CD4-positive, alpha-beta T cell (primary cell): ENCODE measurements at places on chromosomes 12 and 14.

DNA sequence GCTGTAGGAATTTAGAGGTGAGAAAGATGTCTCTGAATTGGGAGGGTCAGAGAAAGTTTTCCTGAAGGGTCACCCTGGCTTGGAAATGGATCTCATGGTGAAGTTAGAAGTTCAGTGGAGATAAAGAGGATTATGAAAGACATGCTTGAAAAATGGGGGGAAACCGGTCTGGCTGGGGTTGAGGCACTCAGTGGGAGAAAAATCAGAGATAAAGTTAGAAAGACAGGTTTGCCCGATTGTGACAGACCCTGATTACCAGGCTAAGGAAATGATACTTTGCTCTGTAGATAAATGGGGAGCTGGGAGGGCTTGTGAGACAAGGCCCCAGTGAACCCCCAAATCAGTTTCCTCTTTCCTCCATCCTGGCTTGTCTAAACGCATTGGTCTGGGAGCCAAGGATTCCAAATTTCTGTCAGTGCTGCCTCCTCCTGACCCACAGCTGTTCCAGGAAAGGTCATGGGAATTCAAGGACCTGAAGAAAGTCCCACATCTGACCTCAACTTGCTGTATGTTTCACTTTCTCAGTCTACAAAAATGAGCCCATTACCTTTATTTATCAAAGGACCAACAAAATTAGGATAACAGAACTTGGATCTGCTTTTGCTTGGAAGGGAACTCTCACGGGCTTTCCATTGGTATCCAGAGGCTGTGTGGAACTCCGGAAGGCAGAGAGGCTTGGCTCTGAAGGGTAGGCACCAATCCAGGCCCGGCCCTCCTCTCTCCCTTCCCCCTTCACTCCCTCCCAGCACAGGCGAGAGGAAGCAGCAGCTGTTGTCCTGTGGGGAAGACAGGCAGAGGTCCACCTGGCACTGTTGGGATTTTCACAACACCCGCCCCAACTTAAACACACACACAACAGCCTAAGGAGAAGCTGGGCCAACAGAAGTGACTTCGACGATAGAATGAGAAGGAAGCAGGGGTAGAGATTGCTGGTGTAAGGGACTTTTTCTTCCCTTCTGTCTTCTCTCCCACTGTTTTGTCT is 3.4 kb upstream of the RNASE7 start:
- DNase-seq: no peak

DNA sequence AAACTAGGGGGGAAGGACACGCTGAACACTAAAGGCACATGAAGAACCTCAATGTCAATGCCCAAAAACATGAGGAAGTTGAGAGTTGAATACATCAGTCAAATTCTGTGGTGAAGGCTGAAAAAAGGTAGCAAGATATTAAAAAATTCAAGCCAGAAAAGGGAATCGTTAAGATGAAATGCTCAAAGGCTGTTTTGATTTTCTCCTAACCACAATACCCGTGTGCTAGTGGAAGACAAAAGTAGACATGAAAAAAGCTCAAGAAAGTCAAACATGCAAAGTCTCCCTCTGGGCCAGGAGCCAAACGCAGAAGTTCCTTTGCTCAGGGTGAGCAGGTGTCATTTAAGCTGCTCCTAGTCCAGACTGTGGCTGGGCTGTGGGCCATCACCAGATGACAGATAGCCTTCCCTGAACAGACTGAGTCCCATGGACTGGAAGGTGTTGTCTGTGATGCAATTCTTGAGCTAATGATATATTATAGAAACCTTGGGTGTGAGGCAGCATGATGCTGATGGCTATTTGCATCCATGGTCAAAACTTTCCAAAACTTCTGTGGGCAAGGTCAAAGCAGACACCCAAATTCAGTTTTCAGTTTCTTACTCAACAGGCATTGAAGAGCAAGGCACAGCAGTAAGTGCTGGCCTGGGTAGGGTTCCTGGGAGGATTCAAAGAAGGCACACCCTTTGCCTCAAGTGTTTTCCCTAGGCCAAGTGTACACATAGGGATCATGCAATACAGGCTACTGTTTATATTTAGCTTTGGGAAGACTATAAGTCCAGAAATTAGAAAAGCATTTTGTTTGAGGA is 81.6 kb downstream of the MYRFL start:
- DNase-seq: no peak

GRCh38 chr12:113782873-113783272 is 183.3 kb downstream of the RBM19 start:
- DNase-seq: no peak

DNA sequence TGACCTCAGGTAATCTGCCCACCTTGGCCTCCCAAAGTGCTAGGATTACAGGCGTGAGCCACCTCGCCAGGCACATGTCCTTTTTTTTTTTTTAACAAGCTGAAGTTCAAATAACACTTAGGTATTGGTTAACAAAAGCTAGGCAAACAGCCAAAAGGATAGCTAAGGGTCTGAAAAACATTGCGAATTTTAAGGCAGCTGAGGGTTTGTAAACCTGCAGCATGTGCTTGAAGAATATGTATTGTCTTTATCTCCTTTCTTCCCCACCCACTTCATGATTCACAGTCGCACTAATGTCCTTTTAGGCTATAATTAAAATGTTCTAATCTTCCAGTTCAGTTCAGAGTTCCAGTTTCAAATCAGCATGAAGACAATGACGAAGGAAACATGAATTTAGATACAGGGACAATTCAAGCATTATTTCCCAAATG is 30.1 kb upstream of the CERS5 start:
- no peak for DNase-seq

DNA sequence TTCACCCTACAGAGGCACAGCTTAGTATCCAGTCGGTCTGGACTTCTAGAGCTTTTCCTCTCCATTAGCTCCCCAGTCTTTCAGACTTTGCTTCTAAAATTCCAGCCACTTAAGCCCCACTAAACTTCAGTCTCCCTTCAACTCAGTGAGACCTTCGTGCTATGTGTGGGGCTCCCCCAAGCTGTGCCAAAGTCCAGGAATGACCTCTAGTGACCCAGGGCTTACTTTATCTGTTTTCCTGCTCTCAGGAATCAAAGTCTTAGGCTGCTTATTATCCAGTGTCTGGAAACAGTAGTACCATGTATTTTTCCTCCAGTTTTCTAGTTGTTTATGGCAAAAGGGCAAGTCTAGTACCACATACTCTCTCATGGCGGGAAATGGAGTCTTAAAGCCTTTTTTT is 77.8 kb downstream of the IFT43 start:
- no peak for DNase-seq

- no peak for DNase-seq
Observed at GRCh38 chr12:120736404-120737331, 11.0 kb downstream of the ACADS start.

- no peak for DNase-seq
Observed at GRCh38 chr14:71514941-71515919, 417.0 kb upstream of the RGS6 start.

- DNase-seq: peak; percentile 25
Observed at GRCh38 chr12:127162902-127163301, 1104.1 kb upstream of the TMEM132C start.

GRCh38 chr14:73795974-73796373 is 55.7 kb upstream of the PTGR2 start:
- no peak for DNase-seq
